OCI-LY7 (cell line): ENCODE measurements at places on chromosomes 6 and 20.

- no peak for DNase-seq
Observed at GRCh38 chr20:25539742-25540672, 45.3 kb downstream of the NINL start.

- DNase-seq, result no peak
Observed at GRCh38 chr20:53503517-53503919, 90.1 kb downstream of the ZNF217 start.

- DNase-seq, result peak; percentile 66
Observed at GRCh38 chr6:52495922-52496321, 75.8 kb downstream of the EFHC1 start.

- DNase-seq, result no peak
Observed at GRCh38 chr6:139757784-139758183, 383.3 kb upstream of the CITED2 start.

GRCh38 chr20:58215116-58215515 is 13.3 kb downstream of the ANKRD60 start:
- no peak for DNase-seq

GRCh38 chr6:164410017-164410416 is 899.4 kb downstream of the C6orf118 start:
- DNase-seq, result no peak

DNA sequence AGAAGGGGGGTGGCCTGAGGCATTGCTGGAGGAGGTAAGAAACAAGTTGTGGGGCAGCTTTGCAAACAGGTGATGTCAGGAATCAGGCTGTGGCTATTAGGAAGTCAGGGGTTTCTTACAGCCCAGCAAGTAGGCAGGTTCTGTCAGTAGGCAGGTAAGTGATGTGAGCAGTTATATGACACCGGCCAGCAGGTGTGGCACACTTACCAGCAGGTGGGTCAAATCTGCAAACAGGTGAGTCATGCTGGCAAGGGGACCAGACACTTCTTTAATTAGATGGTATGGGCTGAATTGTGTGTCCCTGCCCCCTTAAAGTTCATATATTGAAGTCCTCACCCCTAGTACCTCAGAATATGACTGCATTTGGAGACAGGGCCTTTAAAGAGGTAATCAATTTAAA is 16.4 kb upstream of the ENPP4 start:
- no peak for DNase-seq

DNA sequence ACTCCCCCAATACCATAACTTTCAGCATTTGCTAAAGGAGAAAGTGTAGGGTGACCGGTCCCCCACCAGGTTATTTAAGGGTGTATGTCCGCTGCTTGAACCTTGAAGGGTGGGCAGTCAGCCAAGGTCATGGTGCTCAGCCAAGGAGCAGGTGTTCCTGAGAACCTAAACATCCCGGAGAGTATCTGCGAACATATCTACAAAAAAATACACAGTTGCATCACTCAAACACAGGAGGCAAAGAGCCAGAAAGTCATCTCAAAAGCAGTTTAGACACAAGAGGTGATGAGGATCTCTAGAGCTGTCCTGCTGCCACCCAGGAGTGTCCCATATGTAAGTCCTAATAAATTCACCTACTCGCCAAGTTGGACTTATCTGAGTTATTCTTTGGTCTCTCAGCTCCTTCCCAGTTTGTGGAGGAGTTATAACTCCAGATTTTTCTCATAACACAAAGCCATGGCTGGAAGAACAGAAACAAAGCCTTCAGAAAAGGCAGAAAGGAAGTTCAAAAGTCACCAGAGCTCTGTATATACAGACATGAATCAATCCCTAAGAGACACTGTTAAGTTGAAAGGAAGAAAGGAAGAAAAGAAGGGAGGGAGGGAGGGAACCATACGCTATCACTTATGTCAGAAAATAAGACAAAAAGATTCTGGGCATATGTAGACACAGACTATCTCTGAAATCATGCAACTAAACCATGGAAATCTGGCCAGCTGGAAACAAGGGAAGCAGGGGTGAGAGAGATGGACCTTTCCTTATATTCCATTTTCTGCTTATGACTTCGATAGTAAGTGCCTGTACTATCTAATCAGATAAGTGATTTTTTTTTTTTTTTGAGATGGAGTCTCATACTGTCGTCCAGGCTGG is 11.3 kb downstream of the MBOAT1 start:
- DNase-seq, result no peak

DNA sequence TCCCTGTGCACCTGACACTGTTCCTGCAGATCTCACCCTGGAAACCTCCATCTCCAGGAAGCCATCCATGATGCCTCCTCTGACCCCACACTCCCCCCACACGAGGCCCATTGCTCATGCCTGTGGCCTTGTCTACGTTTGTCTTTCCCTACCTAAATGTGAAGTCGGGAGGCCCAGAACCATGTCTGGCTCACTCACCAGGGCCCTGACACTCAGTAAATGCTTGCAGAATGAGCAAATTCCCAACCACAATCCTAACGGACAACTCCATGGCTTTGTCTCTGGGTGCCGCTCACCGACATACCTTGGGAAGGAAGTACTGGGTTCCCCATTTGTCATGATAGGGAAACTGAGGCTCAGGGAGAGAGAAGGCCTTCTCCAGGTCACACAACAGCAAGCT is 7.3 kb downstream of the PEDS1 start:
- no peak for DNase-seq

GRCh38 chr20:41408986-41409385 is 42.4 kb upstream of the EMILIN3 start:
- no peak for DNase-seq

- no peak for DNase-seq
Observed at GRCh38 chr6:7691021-7691420, 34.9 kb upstream of the BMP6 start.

DNA sequence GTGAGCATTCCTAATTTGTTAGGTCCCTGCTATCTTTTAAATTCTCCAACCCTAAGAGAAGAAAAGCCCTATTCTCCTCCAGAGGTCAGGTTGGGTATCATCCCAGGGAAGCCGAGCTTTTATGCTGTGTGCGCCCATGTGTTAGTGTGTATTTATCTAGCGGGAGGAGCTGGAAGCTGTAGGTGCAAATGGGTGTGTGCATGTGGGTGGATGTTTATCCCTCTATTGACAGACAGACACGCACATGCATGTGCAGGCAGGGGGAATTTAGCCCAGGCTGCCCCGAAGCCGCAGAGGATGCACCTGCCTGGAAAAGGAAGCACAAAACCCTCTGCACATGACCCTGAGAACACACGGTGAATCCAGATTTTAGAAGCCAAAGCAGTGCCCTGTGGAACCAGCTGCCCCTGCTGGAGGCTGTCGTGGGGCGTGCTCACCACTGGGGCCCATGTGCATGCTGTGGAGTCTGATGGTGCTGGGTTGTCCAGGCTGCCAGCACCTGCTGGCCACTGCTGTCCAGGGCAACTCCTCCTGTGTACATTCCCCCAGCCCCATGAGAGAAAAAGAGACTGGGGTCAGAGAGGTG is 397.5 kb downstream of the TAF4 start:
- DNase-seq, result no peak

DNA sequence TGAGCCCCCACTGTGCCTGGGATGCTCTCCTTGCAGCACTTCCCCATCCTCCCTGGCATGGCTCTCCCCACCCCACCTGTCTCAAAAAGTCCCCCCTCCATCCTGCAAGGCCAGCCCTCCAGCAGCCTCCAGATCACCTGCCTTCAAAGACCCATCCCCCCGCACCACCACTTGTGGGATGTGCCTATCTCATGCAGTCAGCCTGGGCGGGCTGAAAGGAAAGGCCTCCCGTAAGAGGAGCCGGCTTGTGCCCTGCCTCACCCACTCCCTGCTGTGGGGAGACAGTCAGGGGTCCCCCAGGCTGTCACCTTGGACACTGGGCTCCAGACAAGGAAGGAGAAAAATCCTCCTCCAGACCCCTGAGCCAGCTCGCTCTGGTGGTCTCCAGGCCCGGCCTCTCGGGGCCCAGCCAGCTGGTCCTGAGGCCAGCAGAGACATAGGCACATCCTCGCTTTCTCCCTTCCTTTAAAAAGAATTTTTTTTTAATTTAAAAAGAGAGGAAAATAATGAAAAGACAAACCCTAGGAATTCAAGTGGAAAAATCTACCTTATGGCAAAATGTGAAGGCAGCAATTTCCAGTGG is 77.3 kb downstream of the GRM4 start:
- DNase-seq, result no peak

DNA sequence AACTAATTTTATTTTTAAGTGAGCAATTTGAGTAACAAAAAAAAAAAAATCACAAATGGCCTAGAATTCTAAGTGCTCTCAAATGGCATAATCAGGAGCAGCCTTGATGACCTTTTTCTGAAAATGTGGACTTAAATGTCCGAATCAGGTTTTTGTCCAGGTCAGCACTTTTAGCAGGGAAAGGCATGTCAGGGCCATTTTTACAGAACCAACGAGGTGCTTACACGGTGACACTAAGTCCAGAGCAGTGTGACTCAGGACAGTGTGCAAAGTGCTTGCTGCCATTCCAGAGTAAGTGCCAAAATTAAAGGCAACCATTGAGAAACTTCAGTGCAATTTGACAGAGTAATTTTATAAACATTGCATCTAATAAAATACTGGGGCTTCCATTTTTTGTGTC is 127.8 kb downstream of the KIF16B start:
- no peak for DNase-seq

- DNase-seq, result peak; percentile 23
Observed at GRCh38 chr6:90485635-90486277, 101.1 kb downstream of the MAP3K7 start.

- no peak for DNase-seq
Observed at GRCh38 chr6:33622456-33623431, 1.6 kb downstream of the ITPR3 start.
